Activated B cell treated with CpG ODN at 0.5 μM for 24 hours (primary cell): ENCODE measurements at places on chromosomes 12 and 14. TPM values are rescaled to one million over a fixed set of nuclear protein-coding genes. Genes with fewer than 3 reads are reported as not detected.
A peak's percentile ranks its signal among the peaks of the same experiment; 100 is the strongest.

- no peak for DNase-seq
- peak overlapping the region; percentile 80 for H3K4me3 ChIP-seq
Measured at GRCh38 chr12:106249411-106250135, 1.8 kb upstream of the CKAP4 start.

KIF26A gene
- total RNA-seq, result not detected in 2 replicates

DNA sequence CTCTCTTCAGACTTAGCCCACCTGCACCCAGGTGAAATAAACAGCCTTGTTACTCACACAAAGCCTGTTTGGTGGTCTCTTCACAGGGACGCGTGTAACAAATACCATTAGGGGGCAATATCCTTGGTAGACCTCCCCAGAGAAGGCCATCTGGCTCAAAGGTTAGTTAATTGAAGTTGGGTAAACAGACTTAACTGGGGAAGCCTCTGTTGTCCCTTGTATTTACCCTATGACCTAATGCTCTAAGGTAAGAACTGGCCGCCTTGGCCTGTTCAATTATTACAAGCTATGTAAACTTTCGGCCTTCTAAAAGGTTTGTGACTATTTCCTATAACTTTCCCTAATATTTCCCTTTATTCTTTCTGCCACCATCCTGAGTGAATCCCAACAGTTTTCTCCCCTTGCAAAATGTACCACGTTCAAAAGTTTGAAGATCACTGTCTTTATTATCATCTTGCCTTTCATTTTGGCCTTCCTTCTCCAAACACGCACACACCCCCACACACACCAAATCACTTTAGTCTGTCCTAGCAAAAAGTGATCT is 15.3 kb upstream of the LYZ start:
- no peak overlapping the region for H3K27ac ChIP-seq
- no peak overlapping the region for H3K4me3 ChIP-seq
- no peak for DNase-seq
- H3K27me3 ChIP-seq, result no peaks in the 10 kb centered on the region
- H3K4me1 ChIP-seq, result peaks cover 38% of the 10 kb centered on the region

- H3K4me3 ChIP-seq, result no peak overlapping the region
- H3K4me1 ChIP-seq, result no peaks in the 10 kb centered on the region
- DNase-seq, result no peak
- H3K27me3 ChIP-seq, result peaks cover 13% of the 10 kb centered on the region
- no peak overlapping the region for H3K27ac ChIP-seq
Measured at GRCh38 chr12:42291680-42292079, 34.2 kb downstream of the ZCRB1 start.

RAD51AP1 gene
- total RNA-seq, result 5.6 and 5.9 TPM in 2 replicates

- H3K4me3 ChIP-seq, result no peak overlapping the region
- H3K27me3 ChIP-seq, result no peaks in the 10 kb centered on the region
- no peak for DNase-seq
- H3K27ac ChIP-seq, result no peak overlapping the region
- no peaks in the 10 kb centered on the region for H3K4me1 ChIP-seq
Measured at GRCh38 chr12:128581321-128581761, 242.4 kb downstream of the SLC15A4 start.

GRCh38 chr14:102927878-102928411 is 5.5 kb downstream of the AMN start:
- H3K4me1 ChIP-seq, result peaks cover 20% of the 10 kb centered on the region
- no peak overlapping the region for H3K27ac ChIP-seq
- H3K36me3 ChIP-seq, result peaks cover 4% of the 10 kb centered on the region
- H3K27me3 ChIP-seq, result peaks cover 6% of the 10 kb centered on the region

PGF gene
- total RNA-seq, result not detected in 2 replicates

- peaks cover 94% of the 10 kb centered on the region for H3K4me1 ChIP-seq
- H3K27ac ChIP-seq, result peak overlapping the region; percentile 93
- DNase-seq, result no peak
Measured at GRCh38 chr14:68268719-68269118, 449.1 kb downstream of the RAD51B start.

SLC10A1 gene
- total RNA-seq, result not detected in 2 replicates

DNA sequence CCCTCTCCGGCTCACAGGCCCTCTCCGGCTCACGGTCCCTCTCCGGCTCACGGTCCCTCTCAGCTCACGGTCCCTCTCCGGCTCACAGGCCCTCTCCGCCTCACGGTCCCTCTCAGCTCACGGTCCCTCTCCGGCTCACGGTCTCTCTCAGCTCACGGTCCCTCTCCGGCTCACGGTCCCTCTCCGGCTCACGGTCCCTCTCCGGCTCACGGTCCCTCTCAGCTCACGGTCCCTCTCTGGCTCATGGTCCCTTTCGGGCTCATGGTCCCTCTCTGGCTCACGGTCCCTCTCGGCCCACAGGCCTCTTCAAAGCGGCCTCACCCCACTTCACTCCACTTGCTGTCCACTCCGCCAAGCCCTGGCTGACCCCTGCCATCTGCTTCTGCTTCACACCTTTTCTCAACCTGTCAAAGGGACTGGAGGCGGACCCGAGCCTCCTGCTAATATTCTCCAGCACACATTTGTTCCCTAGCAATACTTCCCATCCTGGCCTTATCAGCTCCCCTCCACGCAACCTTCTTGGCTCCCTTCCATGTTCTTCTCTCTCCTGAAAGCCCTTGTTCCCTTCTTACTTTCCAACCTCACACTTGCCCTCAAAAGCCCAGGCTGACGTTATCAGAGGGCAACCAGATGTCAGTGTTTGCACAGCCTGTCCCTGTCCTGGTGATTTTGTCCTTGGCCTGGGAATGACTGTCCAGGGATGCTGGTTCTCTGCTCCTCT is 176.7 kb downstream of the CALM1 start:
- no peak for DNase-seq
- H3K27me3 ChIP-seq, result no peaks in the 10 kb centered on the region
- H3K4me1 ChIP-seq, result no peaks in the 10 kb centered on the region
- H3K4me3 ChIP-seq, result no peak overlapping the region
- no peaks in the 10 kb centered on the region for H3K36me3 ChIP-seq

- H3K27me3 ChIP-seq, result peaks cover 22% of the 10 kb centered on the region
- no peak for DNase-seq
- H3K4me3 ChIP-seq, result no peak overlapping the region
- no peaks in the 10 kb centered on the region for H3K4me1 ChIP-seq
Measured at GRCh38 chr14:96256407-96256806, 397 bp downstream of the BDKRB1 start.

DNA sequence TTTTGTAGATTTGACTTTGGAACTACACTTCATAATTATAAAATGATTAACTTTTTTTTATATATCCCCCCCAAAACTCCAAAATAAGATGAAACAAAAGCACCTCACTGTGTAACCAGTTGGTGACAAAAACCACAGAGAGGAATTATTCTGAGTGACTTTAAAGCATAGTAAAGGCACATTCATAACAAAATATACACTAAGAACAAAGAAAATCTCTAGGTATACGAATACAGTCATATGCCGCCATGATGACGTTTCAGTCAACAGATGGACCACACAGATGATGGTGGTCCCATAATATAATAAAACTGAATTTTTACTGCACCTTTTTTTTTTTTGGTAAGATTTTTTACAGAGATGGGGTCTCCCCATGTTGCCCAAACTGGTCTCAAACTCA is 70.7 kb downstream of the MED13L start:
- peaks cover 15% of the 10 kb centered on the region for H3K36me3 ChIP-seq
- H3K4me3 ChIP-seq, result no peak overlapping the region
- no peak for DNase-seq
- H3K27me3 ChIP-seq, result no peaks in the 10 kb centered on the region
- no peak overlapping the region for H3K27ac ChIP-seq

- no peak overlapping the region for H3K27ac ChIP-seq
- H3K36me3 ChIP-seq, result no peaks in the 10 kb centered on the region
- no peak for DNase-seq
- H3K4me1 ChIP-seq, result no peaks in the 10 kb centered on the region
- peaks cover 15% of the 10 kb centered on the region for H3K27me3 ChIP-seq
Measured at GRCh38 chr12:6262211-6262610, 48.3 kb upstream of the PLEKHG6 start.

GZMB gene
- total RNA-seq, result 2.3 and 2.9 TPM in 2 replicates

DNA sequence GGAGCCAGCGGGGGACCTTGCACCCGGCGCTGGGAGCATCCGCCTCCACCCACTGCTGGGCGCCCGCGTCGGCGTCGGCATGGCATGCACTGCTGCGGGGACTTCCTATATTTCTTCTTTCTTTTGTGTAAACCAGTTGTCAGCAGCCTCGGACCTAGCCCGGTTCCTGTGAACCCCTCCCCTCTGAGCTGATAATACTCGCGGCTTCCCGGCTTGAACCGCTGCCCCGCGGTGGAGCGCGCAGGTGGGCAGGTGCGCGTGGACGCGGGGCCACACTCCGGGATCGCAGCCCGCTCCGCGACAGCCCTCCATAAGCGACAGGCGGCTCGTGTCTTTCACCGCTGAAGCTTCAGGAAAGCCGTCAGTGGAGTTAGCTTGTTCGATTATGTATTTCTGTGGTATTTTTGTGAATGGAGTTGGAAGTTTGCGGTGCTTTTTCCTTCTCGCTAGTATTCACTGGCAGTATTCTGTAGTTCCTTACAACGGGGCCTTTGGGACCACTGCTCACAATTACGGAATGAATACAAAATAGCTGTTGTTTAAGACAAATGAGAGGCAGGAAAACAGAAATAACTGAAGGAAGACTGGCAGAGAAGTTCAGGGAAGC is 870 bp downstream of the BMAL2 start:
- H3K27ac ChIP-seq, result no peak overlapping the region
- peaks cover 24% of the 10 kb centered on the region for H3K27me3 ChIP-seq
- peaks cover 25% of the 10 kb centered on the region for H3K4me1 ChIP-seq
- DNase-seq, result peak; percentile 39
- H3K36me3 ChIP-seq, result peaks cover 2% of the 10 kb centered on the region
- peak overlapping the region; percentile 89 for H3K4me3 ChIP-seq

LRRIQ1 gene
- not detected in 2 replicates for total RNA-seq

DNA sequence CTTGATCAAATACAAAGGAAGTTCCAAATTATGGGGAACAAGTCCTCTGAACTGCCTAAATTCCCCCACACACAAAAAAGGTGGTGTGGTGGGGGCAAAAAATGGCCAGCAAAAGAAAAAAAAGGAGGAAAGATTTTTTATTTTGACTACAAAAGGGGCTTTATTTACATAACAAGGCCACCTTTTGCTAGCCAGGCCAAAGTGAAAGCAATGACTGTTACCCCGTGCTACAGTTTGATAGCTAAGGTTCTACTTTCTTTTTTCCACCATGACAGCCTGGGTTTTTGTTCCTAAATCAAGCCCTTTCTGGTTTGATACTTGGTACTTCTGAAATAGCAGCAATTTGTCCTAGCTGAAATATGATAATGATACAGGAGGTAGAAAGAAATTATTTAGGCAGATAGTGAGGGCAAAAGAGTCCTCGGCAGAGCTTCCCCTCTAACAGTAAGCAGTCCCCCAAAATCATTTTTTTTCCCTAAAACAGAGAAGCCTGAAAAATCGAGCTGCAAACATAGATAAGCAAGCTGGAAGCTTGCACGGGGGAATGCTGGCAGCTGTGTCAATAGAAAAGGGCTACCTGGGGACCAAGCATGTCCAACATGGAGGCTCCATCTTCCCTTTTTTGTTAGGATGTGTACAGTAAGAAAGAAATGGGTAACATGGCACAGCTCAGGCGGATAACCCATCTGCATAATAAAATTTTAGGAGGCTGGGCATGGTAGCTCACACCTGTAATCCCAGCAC is 8.9 kb upstream of the B4GALNT1 start:
- H3K27ac ChIP-seq, result no peak overlapping the region
- no peak overlapping the region for H3K4me3 ChIP-seq

DNA sequence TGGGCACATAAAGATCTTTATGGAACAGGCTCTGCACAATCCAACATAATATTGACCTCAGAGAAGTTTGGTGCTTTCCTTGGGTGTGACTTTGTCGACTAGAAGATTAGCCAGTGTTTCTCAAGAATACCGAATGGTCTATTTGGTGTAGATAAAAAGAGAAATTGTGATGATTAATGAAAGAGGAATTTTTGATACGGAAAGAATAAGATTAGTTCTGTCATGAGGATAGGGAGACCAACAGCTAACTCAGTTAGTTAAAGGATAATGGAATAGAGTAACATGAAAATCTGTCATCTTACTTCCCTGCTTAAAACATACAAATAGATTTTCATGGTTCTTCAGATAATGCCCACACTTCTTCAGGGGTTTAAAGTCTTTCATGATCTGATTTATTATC is 24.2 kb downstream of the PTPRO start:
- no peak overlapping the region for H3K4me3 ChIP-seq
- no peaks in the 10 kb centered on the region for H3K36me3 ChIP-seq
- no peaks in the 10 kb centered on the region for H3K4me1 ChIP-seq
- peaks cover 2% of the 10 kb centered on the region for H3K27me3 ChIP-seq

DNA sequence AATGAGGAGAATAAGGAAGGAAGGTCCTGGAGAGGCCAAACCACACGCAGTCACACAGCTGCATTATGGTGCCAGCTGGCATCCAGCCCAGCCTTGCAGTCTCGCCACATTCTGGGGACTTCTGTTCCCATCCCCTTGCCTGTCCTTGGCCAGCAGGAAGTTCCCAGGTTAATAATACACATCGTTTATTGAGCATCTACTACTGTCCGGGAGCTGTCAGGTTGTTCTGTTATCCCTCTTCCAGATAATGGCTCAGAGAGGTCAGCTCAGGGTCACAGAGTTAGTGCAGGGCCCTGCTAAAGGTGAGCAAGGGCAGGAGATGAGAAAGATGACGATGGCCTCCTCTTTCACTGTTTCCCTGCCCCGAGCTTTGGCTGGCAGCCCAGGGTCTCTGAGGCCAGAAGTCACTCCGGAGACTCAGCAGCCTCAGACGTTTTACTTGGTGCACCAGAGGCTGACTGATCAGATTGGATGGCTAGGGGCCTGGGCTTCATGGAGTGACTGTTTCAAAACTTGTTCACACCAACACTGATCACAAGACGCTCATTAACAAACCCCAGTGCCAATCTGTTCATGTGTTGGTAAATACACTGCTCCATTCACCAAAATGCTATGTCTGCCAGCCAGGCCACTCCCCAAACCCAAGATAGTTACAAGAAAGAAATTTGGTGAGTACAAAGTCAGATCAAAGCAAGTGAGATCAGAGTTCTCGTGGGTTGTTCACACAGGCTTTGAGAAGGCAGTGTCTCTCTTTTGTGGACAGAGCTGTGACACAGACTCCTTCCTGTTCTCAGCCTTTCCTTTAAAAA is 79.2 kb downstream of the B4GALNT3 start:
- no peaks in the 10 kb centered on the region for H3K36me3 ChIP-seq
- H3K4me3 ChIP-seq, result no peak overlapping the region
- peaks cover 8% of the 10 kb centered on the region for H3K27me3 ChIP-seq

TAS2R46 gene
- total RNA-seq, result 0.60 and 1.5 TPM in 2 replicates

- H3K36me3 ChIP-seq, result no peaks in the 10 kb centered on the region
- no peaks in the 10 kb centered on the region for H3K27me3 ChIP-seq
- DNase-seq, result no peak
- H3K4me1 ChIP-seq, result no peaks in the 10 kb centered on the region
- H3K27ac ChIP-seq, result no peak overlapping the region
- no peak overlapping the region for H3K4me3 ChIP-seq
Measured at GRCh38 chr14:38900887-38901286, 202.1 kb downstream of the SEC23A start.

DNA sequence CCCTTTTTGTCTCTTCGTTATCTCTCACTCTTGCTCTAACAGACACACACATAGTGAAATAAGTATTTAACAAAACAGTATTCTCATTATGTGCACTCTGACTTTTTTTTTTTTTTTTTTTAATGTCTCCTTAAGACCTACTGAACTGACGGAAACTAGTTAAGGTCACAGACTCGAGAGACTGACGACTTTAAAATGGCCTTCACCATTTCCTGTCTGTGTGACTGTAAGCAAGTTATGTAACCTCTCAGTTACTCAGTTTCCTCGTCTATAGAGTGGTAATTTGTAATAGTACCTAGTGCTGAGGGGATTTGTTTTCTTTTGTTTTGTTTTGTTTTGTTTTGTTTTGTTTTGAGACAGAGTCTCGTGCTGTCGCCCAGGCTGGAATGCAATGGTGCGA is 284.8 kb downstream of the FBXL14 start:
- H3K4me1 ChIP-seq, result peaks cover 12% of the 10 kb centered on the region
- peaks cover 47% of the 10 kb centered on the region for H3K36me3 ChIP-seq
- no peak for DNase-seq
- H3K27me3 ChIP-seq, result no peaks in the 10 kb centered on the region
